ENCODE measurements at places on chromosomes 6 and 20. TPM values are rescaled to one million over a fixed set of nuclear protein-coding genes. Genes with fewer than 3 reads are reported as not detected.
A peak's percentile ranks its signal among the peaks of the same experiment; 100 is the strongest.

The MUCL3 gene
- total RNA-seq, result not detected

The AIF1 gene
- 6.7 TPM for total RNA-seq

The TNXB gene
- total RNA-seq, result 7.2 TPM

The POPDC3 gene
- total RNA-seq, result not detected

The ANKEF1 gene
- 5.7 TPM for total RNA-seq

The TPBG gene
- total RNA-seq, result 0.68 TPM

The MYT1 gene
- total RNA-seq, result not detected

The FKBP1A gene
- 58.8 TPM for total RNA-seq

The PKHD1 gene
- 2.9 TPM for total RNA-seq

The SLPI gene
- total RNA-seq, result 164 TPM

DNA sequence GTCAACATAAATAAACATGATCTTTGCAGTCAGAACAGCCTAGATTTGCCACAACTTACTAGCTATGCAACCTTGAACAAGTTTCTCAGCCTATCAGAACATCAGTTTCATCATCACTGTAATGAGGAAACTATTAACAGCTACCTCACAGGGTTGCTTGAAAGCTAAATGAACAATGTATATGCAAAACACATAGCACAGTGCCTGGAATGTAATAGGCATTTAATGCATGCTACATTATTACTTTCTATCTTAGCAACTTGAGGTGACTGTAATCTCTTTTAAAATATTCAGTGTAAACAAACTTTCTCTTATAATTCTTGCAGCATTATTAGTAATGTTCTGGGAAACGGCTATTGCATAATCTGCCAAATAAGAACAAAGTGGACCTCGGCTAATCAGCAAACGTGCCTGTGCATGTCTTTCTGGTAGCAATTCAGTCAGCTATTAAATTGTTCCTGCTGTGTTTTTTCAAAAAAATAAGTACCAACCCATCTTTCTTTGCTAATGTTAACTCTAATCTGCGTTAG lies 61.5 kb downstream of the SYNE1 start:
- H3K27ac ChIP-seq, result no peak overlapping the region
- H3K4me1 ChIP-seq, result no peaks in the 10 kb centered on the region
- no peak overlapping the region for H3K4me3 ChIP-seq
- no peaks in the 10 kb centered on the region for H3K27me3 ChIP-seq
- no peaks in the 10 kb centered on the region for H3K36me3 ChIP-seq

DNA sequence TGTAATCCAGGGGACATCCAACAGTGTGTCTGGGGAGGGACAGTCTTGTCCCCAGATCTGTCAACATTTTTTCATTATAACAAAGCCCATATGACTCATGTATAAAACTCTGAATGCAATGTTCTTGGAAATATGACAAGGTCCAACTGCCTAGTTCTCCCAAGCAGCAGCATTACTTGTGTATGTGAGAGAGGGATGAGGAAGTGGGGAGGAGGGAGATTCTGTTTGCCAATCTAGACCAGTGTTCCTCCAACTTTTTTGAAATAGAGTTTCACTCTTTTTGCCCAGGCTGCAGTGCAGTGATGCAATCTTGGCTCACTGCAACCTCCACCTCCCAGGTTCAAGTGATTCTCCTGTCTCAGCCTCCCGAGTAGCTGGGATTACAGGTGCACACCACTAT lies 394.8 kb downstream of the DHX35 start:
- no peak overlapping the region for H3K4me3 ChIP-seq
- no peaks in the 10 kb centered on the region for H3K36me3 ChIP-seq
- no peaks in the 10 kb centered on the region for H3K27me3 ChIP-seq

DNA sequence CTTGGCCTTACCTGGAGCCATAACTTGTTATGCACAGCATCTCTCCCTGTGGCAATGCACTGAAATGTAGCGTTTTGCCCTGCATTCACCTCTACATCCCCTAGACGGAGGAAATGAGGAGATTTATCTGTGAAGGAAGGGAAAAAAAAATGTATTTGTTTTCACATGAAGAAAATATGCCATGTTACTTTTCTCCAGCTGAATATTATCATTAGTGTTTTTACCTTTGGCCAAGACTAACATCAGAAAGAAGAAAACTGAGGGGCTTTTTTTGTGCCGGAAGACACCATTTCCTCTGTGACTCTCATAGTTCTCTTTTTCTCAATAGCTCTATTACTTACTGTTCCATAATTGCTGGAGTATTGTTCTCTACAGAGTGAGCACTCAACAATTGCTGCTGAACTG lies 280.4 kb downstream of the PTPRK start:
- DNase-seq, result no peak
- no peak overlapping the region for H3K27ac ChIP-seq
- no peaks in the 10 kb centered on the region for H3K36me3 ChIP-seq
- H3K4me3 ChIP-seq, result no peak overlapping the region

DNA sequence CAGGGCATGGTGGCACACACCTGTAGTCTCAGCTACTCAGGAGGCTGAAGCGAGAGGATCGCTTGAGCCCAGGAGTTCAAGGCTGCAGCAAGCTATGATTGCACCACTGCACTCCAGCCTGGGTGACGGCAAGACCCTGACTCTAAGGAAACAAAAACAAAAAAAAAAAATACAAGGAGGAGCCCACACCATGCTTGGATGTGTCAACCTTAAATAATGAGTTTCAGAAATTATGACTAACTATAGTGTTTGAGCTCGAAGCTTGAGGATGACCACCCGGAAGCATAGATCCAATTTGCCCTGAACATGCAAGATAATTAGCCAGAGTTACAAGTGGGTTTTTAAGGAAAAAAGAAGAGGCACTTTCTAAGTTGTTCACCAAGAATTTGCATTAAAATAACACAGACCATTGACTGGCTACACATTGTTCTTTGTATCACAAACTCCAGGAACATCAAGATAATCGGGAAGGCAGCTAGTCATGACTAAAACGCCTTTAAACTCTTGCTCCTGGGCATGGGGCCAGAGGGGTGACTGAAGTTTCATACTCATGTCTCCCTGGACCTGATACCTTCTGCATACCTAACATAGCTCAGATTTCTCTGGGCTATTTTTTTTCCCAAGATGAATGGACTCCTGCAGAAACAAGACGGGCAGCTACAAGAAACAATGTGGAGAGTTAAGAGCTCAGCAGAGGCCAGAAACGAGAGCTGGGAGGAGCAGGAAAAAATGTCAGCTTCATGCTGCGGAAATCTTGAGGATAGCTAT lies 289.6 kb downstream of the PREX1 start:
- H3K27me3 ChIP-seq, result no peaks in the 10 kb centered on the region
- no peak for DNase-seq
- H3K36me3 ChIP-seq, result no peaks in the 10 kb centered on the region
- no peaks in the 10 kb centered on the region for H3K4me1 ChIP-seq

- no peaks in the 10 kb centered on the region for H3K27me3 ChIP-seq
- H3K4me3 ChIP-seq, result no peak overlapping the region
- H3K4me1 ChIP-seq, result no peaks in the 10 kb centered on the region
- no peak overlapping the region for H3K27ac ChIP-seq
Observed at GRCh38 chr6:137056121-137056880, 11.5 kb upstream of the IL20RA start.

- H3K36me3 ChIP-seq, result no peaks in the 10 kb centered on the region
- no peaks in the 10 kb centered on the region for H3K4me1 ChIP-seq
- DNase-seq, result no peak
- H3K27ac ChIP-seq, result no peak overlapping the region
- H3K27me3 ChIP-seq, result no peaks in the 10 kb centered on the region
Observed at GRCh38 chr20:22382742-22383141, 201.6 kb downstream of the FOXA2 start.

- no peaks in the 10 kb centered on the region for H3K4me1 ChIP-seq
- no peak for DNase-seq
- no peaks in the 10 kb centered on the region for H3K27me3 ChIP-seq
- H3K36me3 ChIP-seq, result no peaks in the 10 kb centered on the region
- no peak overlapping the region for H3K27ac ChIP-seq
- no peak overlapping the region for H3K4me3 ChIP-seq
Observed at GRCh38 chr6:68192988-68193387, 442.1 kb upstream of the ADGRB3 start.

GRCh38 chr20:49149281-49150045 lies 38.7 kb downstream of the STAU1 start:
- H3K4me3 ChIP-seq, result no peak overlapping the region
- no peak for DNase-seq
- no peaks in the 10 kb centered on the region for H3K27me3 ChIP-seq
- no peak overlapping the region for H3K27ac ChIP-seq
- no peaks in the 10 kb centered on the region for H3K4me1 ChIP-seq

GRCh38 chr20:52349806-52350205 lies 158.2 kb upstream of the ZFP64 start:
- H3K36me3 ChIP-seq, result no peaks in the 10 kb centered on the region
- no peaks in the 10 kb centered on the region for H3K4me1 ChIP-seq
- no peak overlapping the region for H3K4me3 ChIP-seq
- no peaks in the 10 kb centered on the region for H3K27me3 ChIP-seq
- no peak for DNase-seq

GRCh38 chr20:37418591-37419109 lies 72.7 kb downstream of the SRC start:
- H3K4me1 ChIP-seq, result no peaks in the 10 kb centered on the region
- no peak overlapping the region for H3K4me3 ChIP-seq
- no peaks in the 10 kb centered on the region for H3K36me3 ChIP-seq
- no peak overlapping the region for H3K27ac ChIP-seq
- no peaks in the 10 kb centered on the region for H3K27me3 ChIP-seq

GRCh38 chr20:47353692-47354463 lies 2.6 kb downstream of the ZMYND8 start:
- peaks cover 95% of the 10 kb centered on the region for H3K4me1 ChIP-seq
- DNase-seq, result no peak
- no peaks in the 10 kb centered on the region for H3K27me3 ChIP-seq
- H3K4me3 ChIP-seq, result no peak overlapping the region
- peak overlapping the region; percentile 98 for H3K27ac ChIP-seq

GRCh38 chr6:11404081-11404480 lies 133.5 kb upstream of the TMEM170B start:
- H3K27ac ChIP-seq, result no peak overlapping the region
- no peaks in the 10 kb centered on the region for H3K27me3 ChIP-seq
- H3K4me1 ChIP-seq, result peaks cover 7% of the 10 kb centered on the region
- no peak for DNase-seq

GRCh38 chr20:50659975-50660670 lies 31.2 kb downstream of the RIPOR3 start:
- H3K4me3 ChIP-seq, result no peak overlapping the region
- peaks cover 2% of the 10 kb centered on the region for H3K4me1 ChIP-seq
- no peaks in the 10 kb centered on the region for H3K36me3 ChIP-seq
- no peaks in the 10 kb centered on the region for H3K27me3 ChIP-seq
- H3K27ac ChIP-seq, result peak overlapping the region; percentile 92
- no peak for DNase-seq

- H3K27ac ChIP-seq, result no peak overlapping the region
- peaks cover 13% of the 10 kb centered on the region for H3K36me3 ChIP-seq
- H3K4me1 ChIP-seq, result no peaks in the 10 kb centered on the region
- no peaks in the 10 kb centered on the region for H3K27me3 ChIP-seq
Observed at GRCh38 chr20:13809855-13810254, 25.0 kb downstream of the NDUFAF5 start.

DNA sequence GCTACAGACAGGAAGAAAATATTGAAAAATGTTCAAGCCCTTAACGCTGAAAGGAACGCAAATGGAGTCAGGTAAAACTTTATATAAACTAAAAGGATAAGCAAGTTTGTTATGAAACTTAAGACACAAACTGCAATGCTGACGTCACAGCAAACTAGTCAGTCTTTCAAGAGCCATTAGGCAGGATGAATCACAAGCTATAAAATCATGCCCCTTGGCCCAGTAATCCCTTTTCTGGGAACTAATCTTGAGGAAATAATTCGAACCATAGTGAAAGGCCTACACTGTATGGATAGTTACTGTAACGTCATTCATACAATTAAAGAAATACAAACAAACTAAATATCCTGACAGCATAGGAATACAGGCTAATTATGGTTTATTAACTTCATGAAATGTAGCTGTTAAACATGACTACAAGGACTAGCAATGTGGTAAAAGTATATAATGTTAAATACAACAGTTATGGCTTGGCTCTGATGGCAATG lies 42.7 kb upstream of the HINT3 start:
- no peak overlapping the region for H3K4me3 ChIP-seq
- no peaks in the 10 kb centered on the region for H3K4me1 ChIP-seq

DNA sequence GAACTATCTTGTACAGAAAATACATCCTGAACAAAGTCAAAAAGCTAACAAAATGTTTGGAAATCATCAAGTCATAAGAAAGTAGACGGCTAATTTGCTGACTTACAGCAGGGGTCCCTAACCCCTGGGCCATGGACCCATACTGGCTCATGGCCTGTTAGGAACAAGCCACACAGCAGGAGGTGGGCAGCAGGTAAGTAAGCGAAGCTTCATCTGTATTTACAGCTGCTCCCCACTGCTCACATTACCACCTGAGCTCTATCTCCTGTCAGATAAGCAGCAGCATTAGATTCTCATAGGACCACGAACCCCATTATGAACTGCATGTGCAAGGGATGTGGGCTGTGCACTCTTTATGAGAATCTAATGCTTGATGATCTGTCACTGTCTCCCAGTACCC lies 115.5 kb downstream of the CDK19 start:
- H3K36me3 ChIP-seq, result no peaks in the 10 kb centered on the region
- no peak overlapping the region for H3K27ac ChIP-seq
- no peaks in the 10 kb centered on the region for H3K4me1 ChIP-seq
- DNase-seq, result no peak

- peaks cover 6% of the 10 kb centered on the region for H3K4me1 ChIP-seq
- no peak overlapping the region for H3K27ac ChIP-seq
- H3K27me3 ChIP-seq, result no peaks in the 10 kb centered on the region
- H3K4me3 ChIP-seq, result no peak overlapping the region
Observed at GRCh38 chr6:142881761-142882160, 63.2 kb downstream of the HIVEP2 start.

- H3K4me3 ChIP-seq, result no peak overlapping the region
- no peak for DNase-seq
- H3K4me1 ChIP-seq, result no peaks in the 10 kb centered on the region
- H3K27ac ChIP-seq, result no peak overlapping the region
- no peaks in the 10 kb centered on the region for H3K27me3 ChIP-seq
Observed at GRCh38 chr20:49400904-49401303, 81.6 kb downstream of the KCNB1 start.
